ENCODE measurements at places on chromosomes 7 and 10.

- DNase-seq: no peak
Observed at GRCh38 chr7:92778972-92779371, 57.4 kb downstream of the CDK6 start.

DNA sequence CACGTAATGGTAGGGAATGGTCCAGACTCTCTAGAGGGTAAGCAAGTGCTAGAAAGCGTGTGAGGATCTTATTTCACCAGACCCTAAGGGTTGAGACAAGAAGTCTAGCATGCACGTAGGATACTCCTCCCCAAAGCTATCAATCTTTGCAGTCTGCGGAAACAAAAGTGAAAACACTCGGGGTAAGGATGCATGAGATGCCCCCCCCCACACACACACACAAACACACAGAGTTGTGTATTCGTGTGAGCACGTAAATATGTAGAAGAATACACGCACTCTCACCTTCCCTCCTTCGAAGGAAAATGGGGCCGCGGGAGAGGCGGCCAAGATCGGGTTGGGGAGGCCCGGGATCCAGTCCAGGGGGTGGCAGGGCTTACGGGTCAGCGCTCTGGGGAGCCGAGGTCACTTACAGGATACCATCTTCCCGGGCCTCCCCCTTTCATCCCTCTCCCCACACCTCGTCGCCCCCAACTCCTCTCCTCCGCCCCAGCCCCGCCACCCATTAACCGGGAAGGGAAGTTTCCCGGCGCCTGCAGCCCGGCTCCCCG lies 455 bp downstream of the CUL2 start:
- DNase-seq: no peak

GRCh38 chr10:63667596-63668480 lies 146.6 kb downstream of the REEP3 start:
- DNase-seq: no peak

DNA sequence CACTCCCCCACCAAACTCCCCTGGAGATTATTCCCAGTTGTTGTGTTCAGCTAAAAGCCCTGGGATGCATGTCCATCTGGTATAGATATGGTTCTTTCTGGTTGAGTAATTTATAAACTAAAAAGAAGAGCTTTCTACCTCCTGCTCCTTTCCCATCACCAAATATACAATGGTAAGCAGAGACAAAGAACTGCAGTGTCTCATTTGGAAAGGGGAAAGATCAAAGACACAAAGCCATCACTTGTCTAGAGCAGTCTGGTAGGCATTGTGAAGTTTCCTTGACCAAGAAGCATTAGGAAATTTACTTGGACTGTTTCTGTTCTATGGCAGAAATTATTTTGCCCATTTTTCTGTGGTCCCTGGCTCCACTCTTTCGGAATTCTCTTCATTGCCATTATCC lies 24.9 kb upstream of the PANK1 start:
- no peak for DNase-seq

GRCh38 chr10:43105956-43106229 lies 29.0 kb downstream of the RET start:
- no peak for DNase-seq

- DNase-seq: no peak
Observed at GRCh38 chr7:131369354-131369753, 41.7 kb downstream of the MKLN1 start.

GRCh38 chr7:138785587-138786437 lies 12.0 kb upstream of the TMEM213 start:
- DNase-seq: no peak

GRCh38 chr10:36681751-36682632 lies 443.4 kb upstream of the ANKRD30A start:
- DNase-seq: no peak

- DNase-seq: no peak
Observed at GRCh38 chr10:44952779-44953231, 6.8 kb upstream of the RASSF4 start.

GRCh38 chr10:30057421-30057841 lies 2.0 kb downstream of the JCAD start:
- no peak for DNase-seq

DNA sequence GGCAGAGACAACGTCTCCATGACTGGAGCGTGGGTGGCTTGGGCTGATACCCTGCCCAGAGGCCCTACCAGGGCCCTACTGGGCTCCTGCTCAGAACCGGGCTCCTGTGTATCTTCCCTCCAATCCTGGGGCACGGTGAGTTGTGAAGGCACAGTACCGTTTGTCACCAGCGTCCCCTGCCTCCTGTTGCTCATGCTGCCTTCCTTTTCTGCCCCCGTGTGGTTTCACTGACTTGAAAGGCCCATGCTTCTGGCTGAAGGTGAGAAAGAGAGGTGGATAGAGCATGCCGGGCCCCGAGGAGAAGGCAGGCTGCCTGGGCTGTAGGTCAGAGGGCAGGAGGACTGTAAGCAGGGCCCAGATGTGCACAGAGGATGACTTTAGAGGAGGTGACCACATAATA lies 9.1 kb upstream of the DMBT1 start:
- no peak for DNase-seq

DNA sequence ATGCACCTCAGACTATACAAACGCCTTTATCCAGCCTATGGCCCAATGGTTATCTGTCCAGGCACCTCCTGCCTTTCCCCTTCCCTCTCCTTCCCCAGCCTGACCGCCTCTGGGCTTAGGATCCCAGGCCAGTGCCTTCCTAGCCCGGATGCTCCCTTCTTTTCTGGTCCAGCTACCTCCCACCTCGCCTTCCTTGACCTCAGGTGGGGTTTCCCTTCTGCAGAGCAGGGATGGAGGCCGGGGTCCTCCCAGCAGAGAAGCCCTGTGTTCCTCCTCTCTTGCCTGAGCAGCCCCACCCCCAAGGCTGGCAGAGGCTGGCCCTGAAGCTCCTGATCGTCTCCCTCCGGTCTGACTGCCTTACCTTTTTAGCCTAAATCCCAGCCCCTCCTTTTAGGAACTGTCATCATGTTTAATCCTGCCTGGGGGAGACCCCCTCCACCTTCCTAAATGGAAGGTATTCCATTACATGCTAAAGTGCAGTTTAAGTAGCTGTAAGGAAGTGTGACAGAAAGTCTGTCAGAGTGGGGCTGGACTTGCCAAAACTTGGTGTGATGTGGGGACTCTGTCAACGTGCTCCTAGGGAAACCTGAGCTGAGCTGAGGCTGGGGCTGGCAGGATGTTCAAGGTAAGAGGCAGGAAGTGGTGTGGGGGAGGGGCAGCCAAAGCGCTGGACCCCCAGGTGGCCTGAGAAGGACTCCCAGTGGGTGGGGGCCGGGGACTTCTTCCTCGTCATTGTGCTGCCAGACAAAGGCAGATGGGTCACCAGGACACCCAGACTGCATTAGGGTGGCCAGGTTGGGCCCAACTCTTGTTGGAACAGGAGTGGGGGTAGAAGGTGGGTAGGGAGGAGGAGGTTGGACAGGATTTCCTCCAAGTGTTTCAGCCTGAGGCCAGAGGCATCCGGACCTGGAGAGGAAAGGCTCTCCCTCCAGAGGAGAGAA lies 39.5 kb downstream of the LBX1 start:
- no peak for DNase-seq

GRCh38 chr7:47937065-47937687 lies 11.1 kb downstream of the PKD1L1 start:
- no peak for DNase-seq
